ENCODE measurements at places on chromosomes 7 and 10.

GRCh38 chr7:133529861-133530260, 277.0 kb downstream of the EXOC4 start:
- DNase-seq = no peak

GRCh38 chr10:69797959-69798358, 3.7 kb upstream of the COL13A1 start:
- DNase-seq = no peak

- no peak for DNase-seq
Measured at GRCh38 chr10:92567952-92568600, 5.8 kb downstream of the IDE start.

DNA sequence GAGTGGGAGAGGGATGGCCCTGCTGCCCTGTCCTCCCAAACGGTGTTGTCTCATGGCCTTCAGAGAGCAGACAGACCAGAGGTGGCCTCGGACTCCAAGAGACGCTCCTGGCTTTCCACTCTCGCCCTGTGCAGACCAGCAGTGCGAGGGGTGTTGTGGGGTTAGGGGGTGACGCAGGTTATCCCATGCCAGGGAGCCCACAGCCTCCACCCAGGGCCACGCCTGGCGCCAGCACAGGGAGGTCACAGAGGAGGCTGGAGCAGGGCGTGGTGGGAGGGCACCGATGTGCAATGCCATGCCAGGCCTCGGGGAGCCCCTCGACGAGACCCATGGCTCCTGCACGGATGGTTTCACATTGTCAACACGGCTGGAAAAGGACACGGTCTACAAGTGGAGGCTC, 52.1 kb downstream of the INPP5A start:
- no peak for DNase-seq
